NCI-H510A treated with DMSO at 0.1 percent for 48 hours (cell line): ENCODE measurements at places on chromosomes 1 and 21.

DNA sequence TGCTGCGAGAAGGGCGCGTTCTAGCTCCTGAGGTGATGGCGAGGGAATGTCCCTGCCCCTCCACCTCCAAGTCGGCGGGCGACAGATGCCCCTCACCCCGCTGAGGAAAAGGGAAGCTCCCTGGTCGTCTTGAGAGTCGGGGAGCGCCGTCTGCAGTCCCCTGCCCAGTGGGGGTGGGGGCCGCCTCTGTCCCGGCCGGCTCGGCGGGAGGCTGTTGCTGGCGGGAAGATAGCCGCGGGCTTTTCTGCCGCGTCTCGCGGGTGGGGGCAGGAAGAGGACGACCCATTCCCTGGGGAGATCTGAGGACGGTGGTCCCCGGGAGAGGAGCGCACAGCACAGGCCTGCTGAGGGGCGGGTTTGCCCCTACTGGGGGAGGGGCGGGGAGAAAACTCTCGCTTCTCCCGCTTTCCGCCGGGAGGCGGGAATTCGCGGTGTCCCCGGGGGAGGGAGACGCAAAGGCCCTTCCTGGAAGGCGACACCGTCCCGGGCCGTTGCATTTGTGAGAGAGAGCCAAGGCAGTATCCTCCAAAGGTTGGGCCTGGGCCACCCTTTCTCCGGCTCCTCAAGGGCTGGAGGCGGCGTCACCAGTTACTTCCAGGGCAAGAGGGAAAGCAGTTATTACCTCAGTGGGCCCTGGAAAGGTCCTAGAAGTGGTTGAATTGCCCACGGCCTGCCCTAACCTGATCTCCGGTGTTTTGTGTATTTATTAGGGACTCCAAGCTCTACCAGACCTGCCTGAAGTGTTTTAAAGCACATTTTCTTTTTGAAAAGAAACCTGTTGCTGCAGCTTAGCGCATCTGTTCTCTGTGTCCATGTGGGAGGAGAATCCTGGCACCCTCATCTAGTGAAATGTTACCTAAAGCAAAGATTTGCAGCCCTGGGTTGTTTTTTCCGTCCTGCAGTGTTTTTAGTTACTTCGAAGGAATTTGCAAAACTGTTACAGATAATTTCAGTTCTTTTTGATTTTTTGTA lies 648 bp downstream of the S100PBP start:
- peak; percentile 47 for DNase-seq

DNA sequence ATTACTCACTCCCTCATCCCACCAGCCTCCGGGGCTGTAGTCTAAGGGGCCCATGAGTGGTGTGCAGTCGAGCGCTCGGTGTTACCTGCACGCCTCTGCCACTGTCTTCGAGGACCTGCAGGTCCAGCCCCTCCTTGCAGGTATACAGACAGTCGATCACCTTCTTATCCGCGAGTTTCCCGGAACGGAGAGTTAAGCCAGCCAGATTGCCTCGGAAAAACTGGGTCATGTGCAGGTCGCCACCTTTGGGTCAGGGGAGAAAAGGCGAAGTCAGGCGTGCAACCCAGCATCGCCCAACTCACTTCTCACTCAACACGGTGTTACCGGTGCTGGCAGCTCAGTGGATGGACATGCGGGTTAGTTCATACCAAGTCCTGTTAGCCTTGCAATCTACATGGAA lies 84.3 kb downstream of the PIK3CD start:
- DNase-seq, result no peak

DNA sequence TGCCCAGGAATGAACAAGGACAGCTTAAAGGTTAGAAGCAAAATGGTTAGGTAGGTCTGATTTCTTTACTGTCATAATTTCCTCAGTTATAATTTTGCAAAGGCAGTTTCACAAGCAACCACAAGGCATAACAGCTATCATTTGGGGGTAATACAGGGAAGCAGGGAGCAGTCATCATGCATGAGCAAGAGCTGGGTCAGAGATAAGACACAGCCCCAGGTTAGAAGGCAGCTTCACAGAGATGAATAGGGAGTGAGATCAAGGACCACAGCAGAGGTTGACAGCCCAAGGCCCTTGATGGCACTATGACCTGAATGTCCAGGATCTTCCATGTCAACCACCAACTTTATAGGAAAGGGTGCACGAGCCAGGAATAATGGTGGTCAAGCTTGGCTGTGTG lies 9.0 kb upstream of the CSRP1 start:
- no peak for DNase-seq

DNA sequence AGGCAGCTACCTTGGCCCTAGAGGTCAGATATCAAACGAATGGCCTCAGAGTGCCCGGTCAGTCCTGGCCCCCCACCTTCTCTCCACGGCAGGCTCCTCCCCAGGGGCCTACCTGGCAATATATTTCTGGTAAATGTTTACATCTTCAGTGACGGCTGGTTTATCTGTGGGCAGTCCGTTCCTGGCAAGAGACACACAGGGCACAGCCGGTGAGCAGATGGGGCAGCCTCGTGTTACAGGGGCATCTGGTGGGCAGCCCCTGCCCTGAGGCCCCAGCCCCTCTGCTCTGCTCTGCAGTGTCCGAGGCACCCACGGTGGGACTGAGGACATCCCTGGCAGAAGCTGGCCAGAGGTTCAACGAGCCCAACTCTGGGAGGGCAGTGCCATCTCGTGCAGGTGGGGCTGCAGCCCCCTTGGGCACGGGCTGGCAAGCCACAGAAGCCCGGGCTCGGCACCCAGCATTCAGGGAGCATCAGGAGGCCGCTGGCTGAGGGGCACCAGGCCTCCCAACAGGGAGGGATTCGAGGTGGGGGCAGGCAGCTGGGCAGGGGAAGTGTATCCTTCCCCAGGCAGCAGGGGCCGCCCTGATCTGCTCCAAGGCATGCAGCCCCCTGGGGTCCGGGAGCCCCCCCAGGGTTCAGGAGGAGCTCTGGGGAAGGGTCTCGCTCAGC lies 137.9 kb downstream of the CASZ1 start:
- DNase-seq, result no peak

- DNase-seq, result no peak
Measured at GRCh38 chr1:63757334-63757733, 16.5 kb upstream of the ROR1 start.

GRCh38 chr1:213871179-213871578 lies 116.6 kb upstream of the PROX1 start:
- DNase-seq, result no peak

GRCh38 chr1:13725714-13726175 lies 25.8 kb downstream of the PRDM2 start:
- DNase-seq, result peak; percentile 20

DNA sequence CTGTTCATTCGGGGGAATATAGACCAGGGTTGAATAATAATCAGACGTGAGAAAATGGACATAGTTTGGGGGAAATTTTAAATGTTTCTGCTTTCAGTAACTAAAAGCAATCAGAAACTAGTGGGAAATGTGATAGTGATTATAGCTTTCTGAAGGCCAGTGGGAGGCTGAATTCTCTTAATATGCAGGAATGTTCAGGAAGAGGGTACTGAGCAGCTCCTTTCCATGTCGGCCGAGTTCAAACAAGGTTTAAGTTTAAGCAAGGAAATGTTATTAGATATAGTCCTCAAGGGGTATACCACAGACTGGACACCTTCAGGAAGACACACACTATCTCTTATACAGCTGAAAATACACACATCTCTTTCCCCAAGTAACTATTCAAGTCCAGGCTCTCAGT lies 105.5 kb downstream of the HHAT start:
- no peak for DNase-seq

DNA sequence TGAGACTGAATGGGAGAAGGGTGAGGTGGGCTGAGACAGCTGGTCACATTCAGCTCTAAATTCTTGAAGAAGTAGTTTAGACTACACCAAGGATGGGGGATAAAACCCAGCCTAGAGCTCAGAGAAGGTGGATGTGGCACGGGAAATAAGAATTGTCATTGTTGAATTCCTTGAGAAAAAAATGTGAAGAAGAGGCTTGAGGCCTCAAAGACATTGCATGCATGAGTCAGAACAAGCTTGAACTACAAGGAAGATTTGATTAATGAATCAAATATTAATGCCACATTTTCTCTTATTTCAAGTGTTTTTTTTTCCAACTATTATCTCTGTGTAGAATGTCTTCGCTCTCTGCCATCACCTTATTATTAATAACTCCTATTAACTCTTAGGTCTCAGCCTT lies 58.9 kb downstream of the MAP3K7CL start:
- no peak for DNase-seq

DNA sequence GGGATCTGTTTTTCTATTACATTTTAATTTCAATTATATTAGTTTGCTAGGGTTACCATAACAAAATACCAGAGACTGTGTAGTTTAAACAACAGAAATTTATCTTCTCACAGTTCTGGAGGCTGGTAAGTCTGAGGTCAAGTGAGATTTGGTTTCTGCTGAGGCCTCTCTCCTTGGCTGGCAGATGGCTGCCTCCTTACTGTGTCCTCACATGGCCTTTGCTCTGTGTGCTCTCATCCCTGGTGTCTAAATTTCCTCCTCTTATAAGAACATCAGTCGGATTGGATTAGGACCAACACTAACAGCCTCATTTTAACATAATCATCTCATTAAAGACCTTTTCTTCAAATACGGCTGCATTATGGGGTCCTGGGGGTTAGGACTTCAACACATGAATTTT lies 195.2 kb upstream of the CHODL start:
- no peak for DNase-seq

GRCh38 chr1:110210604-110211495 lies 736 bp downstream of the KCNC4 start:
- DNase-seq, result peak; percentile 25

DNA sequence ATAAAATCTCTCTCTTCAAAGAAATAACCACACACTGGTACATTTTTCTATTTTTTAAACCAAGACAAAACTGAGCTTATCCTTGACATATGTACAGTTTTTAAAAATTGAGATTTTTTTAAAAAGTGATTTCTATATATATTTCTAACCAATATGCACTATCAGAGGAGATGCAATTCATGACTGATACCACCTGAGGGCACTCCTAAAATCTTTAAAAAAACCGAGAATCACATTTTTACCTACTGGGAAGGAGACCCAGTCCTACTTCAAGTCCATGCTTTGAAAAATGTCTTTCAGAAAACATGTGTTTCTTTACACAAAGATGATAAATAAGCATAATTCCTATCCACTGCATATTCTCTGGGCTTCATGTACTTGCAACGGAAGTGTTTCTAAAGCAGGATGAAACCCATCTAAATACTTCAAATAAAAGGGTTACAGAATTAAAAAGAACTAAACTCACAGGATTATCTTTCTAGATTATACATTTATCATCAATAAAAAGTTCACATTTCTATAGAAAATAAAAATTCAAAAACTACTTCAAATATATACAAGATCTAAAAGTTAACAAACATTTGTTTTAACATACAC lies 98.6 kb downstream of the ENAH start:
- DNase-seq, result no peak

- peak; percentile 41 for DNase-seq
Measured at GRCh38 chr1:209335178-209335577, 248.3 kb upstream of the CAMK1G start.

GRCh38 chr1:234848972-234849649 lies 239.1 kb upstream of the IRF2BP2 start:
- no peak for DNase-seq

GRCh38 chr1:229836324-229836723 lies 210.3 kb downstream of the URB2 start:
- DNase-seq, result no peak

DNA sequence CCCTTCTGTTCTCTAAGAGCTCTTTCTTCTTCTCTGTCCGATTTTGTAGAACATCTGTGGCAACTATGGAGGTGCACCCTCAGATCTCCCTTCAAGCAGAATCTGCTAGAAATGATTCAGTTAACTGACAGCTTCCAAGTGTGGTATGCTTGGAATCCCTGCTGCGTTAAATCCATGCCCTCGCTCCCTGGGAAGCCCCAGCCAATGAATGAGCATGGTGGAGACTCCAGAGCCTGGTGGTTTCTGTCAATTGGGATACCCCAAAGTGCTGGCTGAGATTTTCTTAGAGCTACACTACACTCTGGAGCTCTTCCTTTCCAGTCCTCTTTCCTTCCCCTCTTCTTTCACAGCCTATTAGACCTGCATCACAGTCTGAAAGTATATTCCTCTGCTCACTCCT lies 116.3 kb upstream of the C1orf21 start:
- no peak for DNase-seq

- peak; percentile 46 for DNase-seq
Measured at GRCh38 chr21:35840197-35840799, 220.0 kb downstream of the SETD4 start.

DNA sequence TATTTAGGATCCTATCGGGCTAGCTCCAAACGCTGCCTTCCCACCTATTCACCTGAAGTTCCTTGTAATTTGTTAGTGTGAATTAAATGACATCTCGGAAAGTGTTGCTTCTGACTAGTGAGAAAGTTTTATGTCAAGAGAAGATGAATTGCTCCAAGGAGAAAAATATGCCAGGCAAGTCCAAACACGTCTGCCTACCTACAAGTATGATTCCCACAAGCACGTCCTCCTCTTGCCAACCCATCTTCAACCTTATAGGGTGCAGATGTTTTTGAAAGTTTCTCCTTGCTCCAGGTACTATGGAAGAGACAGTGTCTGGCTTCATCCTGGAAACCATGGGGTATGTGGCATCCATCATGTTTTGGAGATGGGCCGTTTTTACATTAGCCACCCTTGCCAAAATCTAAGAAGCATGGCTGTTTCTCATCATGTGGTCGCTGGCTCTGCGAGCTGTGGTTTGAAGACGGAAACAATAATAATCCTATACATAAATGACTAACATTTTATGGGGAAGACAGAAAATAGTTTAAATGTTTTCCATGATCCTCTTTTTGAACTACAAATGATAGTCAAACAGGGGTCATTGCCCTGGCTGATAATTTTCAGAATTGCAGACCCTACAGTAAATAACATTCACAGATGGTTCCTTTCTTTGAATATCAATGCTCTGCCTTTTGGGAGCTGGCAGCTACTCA lies 505.8 kb downstream of the SMYD3 start:
- DNase-seq, result no peak

DNA sequence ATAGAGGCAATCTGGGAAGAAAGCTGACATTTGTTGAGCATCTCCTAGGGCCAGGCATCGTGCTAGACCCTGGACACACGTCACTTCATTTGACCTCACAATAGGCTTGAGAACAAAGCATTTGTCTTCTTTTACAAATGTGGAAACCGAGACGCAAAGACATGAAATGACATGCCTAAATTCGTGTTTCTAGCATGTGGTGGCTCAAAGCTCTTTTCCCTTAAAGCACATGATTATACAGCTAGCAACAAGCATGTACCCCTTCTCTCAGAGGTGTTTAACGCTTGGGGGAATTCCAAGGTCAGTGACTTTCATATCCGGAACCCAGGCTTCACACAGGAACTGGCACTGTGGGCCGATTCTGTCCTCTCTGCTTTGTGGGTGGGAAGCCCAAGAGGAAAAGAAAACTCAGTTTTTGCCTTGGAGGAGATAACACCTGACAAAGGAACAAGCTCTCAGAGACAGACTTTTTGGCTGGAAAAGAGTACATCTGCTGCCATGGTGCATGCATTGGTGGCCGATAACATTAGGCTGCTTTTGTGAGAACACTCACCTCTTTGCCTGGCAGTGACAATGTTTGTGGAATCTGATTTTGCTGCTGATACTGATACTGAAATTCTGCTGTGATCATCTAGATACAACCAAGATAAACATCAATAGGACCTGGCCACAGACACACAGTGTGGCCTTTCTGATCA lies 15.4 kb upstream of the CD2 start:
- no peak for DNase-seq
